ENCODE measurements at places on chromosomes 7 and 10.

- no peak for DNase-seq
Observed at GRCh38 chr7:14837216-14837615, 65.3 kb downstream of the DGKB start.

GRCh38 chr10:130194194-130194990 lies 58.2 kb downstream of the GLRX3 start:
- no peak for DNase-seq

DNA sequence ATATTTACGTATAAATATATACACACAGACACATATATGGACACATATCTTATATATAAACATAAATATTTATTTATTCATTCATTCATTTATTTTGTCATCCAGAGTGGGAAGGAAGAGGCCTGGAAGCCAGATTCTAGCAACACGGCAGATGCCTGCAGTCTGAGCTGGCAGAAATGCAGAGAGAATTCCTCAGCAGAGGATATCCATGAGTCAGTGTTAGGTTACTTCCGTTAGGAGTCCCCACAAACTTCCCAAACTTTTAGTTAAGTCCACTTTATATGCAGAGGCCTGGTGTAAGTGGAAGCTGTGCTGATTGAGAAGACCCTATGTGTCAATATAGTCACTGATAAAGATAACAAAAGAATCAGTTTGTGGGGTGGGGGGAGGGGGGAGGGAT lies 89.6 kb downstream of the PPP1R17 start:
- DNase-seq = no peak

- no peak for DNase-seq
Observed at GRCh38 chr7:2037808-2038522, 194.8 kb downstream of the MAD1L1 start.

GRCh38 chr7:31052487-31052840 lies 356 bp downstream of the ADCYAP1R1 start:
- DNase-seq = no peak

- DNase-seq = no peak
Observed at GRCh38 chr10:83562381-83562780, 576.9 kb upstream of the GHITM start.

DNA sequence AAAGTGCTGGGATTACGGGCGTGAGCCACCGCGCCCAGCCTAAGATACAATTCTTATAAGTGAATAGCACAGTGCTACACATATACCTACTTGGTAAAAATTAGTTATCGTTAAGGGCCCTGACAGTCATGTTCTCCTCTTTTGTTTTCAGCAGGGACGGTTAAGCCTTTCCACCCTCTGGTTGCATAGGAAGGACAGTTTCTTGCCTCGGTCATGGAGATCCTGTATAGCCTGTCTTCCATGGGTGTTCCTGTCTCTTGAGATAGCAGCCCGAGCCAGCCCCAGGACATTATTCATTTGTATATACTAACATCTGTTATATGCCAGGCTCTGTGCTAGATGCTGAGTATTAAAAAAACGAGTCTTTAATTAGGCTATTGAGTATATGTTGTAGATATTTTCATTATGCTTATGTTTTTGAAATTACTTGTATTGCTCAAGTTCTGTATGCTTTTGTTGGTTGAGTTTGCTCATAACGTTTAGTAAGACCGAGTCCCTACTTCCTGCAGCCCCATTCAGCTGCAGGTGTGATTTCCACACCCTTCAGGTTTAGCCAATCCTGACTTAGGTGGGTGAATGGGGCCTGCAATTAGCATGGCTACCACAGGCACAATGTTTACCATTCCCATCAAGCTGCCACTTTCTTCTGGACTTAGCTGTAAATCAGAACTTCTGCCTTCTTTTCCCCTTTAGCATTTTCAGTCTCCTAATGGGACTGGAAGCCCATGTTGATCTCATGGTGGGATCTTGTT lies 24.8 kb downstream of the CCSER2 start:
- DNase-seq = no peak

DNA sequence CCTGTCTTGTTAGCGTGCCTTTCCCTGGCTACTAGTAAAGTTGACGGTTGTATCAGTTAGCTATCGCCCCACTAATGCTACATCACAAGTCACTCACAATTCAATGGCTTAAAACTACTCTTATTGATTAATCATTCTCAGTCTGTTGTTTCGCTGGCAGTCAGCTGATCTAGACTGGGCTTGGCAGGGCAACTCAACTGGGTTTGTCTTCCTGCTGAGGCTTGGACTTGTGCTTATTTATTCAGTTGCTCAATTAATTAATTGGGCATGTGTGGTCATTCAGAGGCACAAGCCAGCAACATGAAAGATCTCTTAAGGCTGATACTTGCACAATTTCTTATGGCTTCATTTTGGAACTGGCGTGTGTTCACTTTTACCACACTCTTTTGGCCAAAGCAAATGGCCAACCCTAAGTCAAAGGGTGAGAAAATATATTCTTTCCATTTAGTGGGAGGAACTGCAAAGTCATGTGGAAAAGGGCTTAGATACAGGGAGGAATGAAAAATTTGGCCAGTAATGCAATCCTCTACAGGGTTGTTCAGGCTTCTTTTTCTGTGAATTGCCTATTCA lies 333.5 kb downstream of the GPR37 start:
- no peak for DNase-seq

GRCh38 chr10:59098387-59098786 lies 78.1 kb upstream of the PHYHIPL start:
- no peak for DNase-seq

DNA sequence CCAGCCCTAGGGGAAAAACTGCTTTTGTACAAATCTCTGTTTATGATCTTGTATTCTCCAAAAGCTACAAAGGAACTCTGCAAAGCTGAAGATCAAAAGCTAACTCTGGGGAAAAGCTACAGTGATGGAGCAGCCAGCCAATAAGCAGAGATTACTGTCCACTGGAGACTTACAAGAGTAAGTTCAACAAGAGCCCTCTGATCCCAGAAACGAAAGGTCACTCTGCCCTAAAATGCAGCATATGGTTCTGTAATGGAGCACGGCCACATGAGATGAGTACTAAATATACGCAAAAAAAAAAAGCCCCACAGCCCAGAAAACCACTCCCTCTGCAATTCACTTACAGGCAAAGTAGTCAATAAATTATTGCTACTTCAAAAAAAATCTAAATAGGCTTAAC lies 60.1 kb downstream of the ERCC6 start:
- no peak for DNase-seq

DNA sequence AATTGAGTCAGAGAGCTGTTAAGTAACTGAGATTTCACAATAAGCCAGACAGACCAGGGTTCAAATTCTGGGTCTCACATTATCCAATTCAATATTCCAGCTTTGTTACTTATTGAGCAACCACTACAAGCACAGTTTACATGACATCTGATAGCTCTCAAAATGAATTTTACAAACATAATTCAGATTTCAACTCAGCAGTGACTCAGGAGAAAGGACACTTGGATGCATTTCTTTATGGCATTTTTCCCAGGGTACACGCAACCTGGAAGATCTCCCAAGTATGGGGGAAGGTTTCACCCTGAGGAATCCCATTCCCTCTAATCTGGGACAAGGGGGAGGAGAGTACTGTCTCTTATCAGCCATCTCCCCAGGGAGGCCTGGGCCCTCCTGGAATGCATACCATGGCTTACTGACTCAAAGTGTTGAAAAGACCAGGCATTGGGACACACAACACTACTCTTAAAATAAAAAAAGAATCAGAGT lies 102.4 kb downstream of the CFTR start:
- DNase-seq = no peak

- DNase-seq = no peak
Observed at GRCh38 chr7:96121752-96122151, 200.1 kb downstream of the SLC25A13 start.

DNA sequence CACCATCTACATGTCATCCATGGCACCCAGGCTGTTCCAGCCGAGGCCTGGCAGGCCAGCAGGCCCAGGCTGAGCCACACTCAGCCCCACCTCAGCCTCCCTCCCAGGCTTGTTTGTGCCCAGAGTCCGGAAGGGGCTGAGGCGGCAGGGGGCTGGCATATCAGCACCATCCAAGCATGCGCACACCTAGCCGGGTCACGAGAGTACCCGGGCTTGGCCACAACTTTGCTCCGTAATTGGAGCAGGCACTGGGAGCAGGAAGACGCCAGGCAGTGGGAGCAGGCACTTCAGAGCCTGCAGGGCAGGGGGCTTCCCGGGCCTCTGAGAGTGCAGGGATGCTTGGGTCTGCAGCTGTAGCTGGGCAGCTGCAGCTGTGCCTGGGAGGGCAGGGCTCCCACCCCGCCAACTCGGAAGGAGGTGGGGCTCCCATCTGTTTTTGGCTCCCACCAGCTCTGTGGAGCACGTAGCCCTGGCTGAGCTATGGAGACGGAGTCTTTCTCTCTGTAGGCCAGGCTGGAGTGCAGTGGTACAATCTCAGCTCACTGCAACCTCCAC lies 15.2 kb upstream of the TSPAN15 start:
- DNase-seq = no peak

GRCh38 chr7:155166673-155167370 lies 96.7 kb downstream of the HTR5A start:
- DNase-seq = no peak

- no peak for DNase-seq
Observed at GRCh38 chr7:47346377-47346914, 235.5 kb downstream of the TNS3 start.

GRCh38 chr7:3986927-3987326 lies 685.9 kb downstream of the SDK1 start:
- DNase-seq = no peak

All from neural crest cell (in vitro differentiated cells).